ENCODE measurements at places on chromosomes 13 and 19.

DNA sequence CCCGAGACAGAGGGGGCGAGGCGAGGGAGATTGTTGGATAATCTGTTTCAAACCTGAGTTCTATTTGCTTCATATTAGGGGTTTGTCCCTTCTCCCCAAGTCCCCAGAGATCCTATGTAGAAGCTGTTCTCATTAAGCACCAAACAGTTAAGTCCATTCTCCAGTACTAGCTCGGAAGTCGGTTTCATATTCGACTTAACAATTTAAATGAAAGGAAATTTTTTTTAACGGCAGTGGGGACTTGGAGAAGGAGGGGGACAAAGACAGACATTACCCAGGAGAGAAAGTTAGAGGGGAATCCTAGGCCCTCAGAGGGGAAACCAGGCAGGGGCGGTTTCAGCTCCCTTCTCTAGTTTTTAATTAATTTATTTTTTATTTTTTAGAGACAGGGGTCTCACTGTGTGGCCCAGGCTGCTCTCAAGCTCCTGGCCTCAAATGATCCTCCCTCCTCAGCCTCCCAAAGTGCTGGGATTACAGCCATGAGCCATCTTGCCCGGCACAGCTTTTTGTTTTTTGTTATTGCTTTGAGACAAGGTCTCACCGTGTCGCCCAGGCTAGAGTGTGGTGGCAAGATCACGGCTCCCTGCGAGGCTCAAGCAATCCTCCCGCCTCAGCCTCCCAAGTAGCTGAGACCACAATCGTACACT lies 13.7 kb upstream of the TLE2 start:
- no peak for DNase-seq

- DNase-seq, result no peak
Observed at GRCh38 chr19:7618348-7618747, 11.0 kb downstream of the XAB2 start.

DNA sequence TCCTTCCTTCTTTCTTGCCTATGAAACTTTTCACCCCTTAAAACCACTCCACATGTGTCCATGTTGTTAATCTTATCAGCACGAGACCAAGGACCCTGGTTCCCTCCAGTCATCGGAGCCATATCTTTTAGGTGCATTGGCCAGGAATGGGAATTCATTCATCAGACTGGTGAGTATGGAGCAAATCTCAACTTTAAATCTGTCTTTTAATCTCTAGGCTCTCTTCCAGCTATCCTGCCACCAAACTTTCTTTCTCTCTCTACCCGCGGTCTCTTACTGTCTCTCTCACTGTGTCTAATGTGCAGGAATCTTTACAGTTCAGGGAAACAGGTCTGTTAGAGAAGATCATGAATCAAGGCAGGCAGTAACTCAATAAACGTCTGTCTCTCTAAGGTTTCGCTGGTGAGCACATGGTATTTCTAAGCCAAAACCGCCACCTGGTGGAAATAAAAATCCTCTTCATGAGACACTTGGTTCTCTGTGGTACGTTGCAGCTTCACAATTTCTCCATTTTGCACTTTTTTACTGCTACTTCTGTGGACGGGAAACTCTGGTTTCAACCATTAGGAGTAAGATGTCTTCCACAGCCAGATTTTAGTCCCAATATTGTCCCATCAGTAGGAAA lies 16.1 kb downstream of the LGALS16 start:
- DNase-seq, result peak; percentile 28

DNA sequence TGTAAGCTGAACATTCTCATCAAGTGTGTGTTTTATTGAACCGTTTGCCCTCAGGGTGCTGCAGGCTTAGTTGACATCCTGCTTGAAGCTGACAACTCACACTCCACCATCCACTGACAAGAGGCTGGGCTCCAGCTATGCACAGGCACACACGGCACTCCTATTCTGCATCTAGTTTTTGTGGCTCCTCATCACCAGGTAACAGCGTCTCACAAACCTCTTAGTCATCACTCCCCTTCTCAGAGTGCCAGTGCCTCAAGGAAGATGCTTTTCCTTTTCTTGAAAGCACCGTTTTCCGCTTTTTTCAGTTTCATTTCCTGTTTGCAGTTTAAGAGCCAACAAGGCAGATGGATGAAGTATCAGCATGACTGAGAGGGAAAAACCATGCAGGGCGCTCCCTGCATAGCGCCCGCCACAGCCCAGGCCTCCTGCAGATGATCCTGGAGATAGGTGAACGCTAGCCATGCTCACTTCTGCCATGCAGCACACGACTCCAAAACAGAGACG lies 491.2 kb downstream of the COG6 start:
- DNase-seq, result no peak

- no peak for DNase-seq
Observed at GRCh38 chr13:99657848-99658260, 156.6 kb downstream of the TM9SF2 start.

- no peak for DNase-seq
Observed at GRCh38 chr13:38635030-38635429, 51.8 kb upstream of the FREM2 start.

DNA sequence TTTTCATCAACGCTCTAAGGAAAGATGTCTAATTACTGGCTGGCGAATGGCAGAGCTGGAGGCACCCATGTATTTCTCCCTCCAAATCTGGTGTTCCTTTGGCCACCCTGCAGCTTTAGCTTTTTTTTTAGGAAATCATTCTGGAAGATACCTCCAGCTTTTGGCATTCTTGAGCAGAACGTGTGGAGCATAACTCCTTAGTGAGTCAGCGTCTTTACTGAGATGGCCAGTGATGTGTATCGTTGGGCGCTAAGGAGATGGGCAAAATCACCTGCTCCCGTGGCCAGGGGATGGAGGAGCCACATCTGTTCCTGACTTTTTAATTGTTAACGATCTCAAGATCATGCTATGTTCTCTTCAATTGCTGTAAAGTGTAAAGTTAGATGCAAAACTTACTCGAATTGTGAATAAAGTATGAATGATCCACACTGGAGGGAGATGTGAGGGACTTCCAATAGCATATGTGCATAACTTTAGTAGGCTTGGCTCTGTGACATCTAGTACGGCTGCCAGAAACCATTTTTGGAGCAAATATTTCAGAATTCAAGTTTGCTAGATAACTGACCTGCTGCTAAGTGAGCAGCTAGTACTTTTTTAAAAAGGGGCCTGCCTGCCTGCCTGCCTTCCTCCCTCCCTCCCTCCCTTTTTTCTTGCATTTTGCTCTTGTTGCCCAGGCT lies 24.4 kb upstream of the C1QTNF9 start:
- no peak for DNase-seq

- DNase-seq, result no peak
Observed at GRCh38 chr19:49853852-49854377, 3.0 kb downstream of the PTOV1 start.

- no peak for DNase-seq
Observed at GRCh38 chr13:23654111-23655110, 84.2 kb downstream of the TNFRSF19 start.

DNA sequence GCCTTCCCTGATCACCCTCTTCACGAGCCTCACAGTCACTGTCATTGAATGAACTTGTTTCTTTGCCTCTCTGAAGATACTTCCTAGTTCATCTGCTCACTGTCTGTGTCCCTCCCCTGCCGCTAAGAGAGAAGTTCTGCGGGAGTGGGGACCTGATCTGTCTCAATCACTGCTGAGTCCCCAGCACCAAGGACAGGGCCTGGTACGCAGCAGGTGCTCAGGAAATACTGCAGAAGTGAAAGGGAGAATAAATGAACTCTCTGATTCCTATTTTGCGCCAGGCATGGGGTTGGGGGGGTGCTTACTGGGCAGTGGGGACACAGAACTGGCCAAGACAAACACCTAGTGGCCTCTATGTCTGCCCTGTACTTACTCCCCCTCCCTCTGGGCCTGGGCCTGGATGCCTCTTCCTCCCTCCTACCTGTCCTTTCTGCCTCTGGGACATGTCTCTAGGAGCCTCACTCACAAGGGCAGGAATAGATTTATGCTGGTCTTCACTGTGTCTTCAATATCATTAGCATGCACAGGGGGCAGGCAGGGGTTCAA lies 17.5 kb downstream of the FCGBP start:
- DNase-seq, result no peak

DNA sequence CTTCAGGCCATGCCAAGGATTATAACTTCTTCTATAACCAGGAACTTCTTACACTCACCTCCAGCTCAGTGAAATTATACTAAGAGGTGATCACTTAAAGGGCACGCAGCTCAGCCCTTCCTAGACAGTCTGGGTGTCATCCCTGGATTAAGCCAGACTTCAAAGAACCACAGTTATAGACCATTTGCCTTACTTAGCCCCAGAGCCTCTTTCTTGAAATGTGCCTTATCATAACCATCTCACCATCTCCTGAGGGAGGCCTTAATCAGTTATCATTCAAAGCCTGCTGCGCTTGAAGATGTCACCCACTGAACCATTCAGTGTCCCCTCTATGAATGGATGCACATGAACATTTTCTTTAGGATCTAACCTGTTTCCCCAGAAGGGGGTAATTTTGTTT lies 10.1 kb upstream of the DHRS12 start:
- no peak for DNase-seq

- no peak for DNase-seq
Observed at GRCh38 chr19:55461974-55462626, 658 bp upstream of the ISOC2 start.

DNA sequence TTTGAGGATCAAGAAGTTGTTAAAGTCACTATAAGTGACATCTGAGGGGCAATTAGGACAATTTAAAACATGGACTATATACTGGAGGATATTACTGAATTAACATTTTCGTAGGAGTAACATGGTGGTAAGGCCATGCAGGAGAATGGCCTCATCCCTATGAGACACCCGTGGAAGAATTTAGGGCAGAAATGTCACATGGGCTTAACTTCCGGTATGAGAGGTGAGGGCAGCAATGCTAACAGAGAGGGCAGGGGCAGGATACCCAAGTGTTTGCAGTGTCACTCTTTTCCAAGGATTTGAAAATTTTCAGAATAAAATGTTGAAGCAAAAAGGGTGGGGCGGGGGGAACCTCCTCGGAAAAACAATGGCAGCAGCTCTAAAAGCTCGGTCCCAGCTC lies 23.6 kb downstream of the RANBP3 start:
- no peak for DNase-seq

DNA sequence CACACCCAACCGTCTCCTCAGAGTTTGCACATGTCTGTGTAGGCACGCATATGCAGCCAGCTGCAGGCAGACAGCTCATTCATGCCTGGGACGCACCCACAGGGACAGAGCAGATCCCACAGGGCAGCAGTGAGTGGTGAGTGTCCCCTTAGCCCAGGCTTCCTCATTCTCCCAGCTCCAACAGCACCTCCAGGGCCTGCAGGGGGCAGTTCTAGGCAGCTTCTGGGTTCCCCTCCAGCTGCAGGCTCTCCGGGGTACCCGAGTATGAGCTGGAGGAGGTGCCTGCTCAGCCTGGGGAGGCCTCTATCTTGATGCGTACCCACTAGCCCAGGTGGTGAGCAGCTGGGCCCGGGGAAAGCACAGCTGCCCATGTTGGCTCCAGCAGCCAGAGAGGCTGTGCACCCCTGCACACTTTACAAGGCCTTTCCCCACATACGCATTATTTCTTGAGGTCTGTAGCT lies 1.3 kb upstream of the SHANK1 start:
- no peak for DNase-seq

- DNase-seq, result no peak
Observed at GRCh38 chr13:80591976-80592740, 251.2 kb upstream of the SPRY2 start.

- DNase-seq, result no peak
Observed at GRCh38 chr13:31172001-31172400, 10.3 kb upstream of the HSPH1 start.

- no peak for DNase-seq
Observed at GRCh38 chr19:1813192-1814182, 1.4 kb upstream of the ATP8B3 start.

DNA sequence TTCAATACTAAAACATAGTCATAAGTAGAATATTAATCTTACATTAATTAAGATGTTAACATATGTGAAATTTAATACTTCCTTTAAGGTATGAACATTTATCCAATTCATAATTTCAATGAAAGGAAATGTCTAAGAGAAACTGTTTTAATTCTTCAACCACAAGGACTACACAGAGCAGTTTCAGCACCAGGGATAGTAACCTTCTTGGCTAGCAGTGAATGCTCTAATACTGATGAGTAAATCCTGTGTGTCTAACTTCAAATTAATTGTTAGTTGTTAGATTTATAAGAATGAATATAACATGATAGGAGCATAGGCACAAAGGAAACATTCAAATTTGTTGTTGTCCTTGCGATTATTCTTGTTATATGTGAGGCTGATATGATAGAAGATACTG lies 15.6 kb upstream of the NBEA start:
- DNase-seq, result no peak

DNA sequence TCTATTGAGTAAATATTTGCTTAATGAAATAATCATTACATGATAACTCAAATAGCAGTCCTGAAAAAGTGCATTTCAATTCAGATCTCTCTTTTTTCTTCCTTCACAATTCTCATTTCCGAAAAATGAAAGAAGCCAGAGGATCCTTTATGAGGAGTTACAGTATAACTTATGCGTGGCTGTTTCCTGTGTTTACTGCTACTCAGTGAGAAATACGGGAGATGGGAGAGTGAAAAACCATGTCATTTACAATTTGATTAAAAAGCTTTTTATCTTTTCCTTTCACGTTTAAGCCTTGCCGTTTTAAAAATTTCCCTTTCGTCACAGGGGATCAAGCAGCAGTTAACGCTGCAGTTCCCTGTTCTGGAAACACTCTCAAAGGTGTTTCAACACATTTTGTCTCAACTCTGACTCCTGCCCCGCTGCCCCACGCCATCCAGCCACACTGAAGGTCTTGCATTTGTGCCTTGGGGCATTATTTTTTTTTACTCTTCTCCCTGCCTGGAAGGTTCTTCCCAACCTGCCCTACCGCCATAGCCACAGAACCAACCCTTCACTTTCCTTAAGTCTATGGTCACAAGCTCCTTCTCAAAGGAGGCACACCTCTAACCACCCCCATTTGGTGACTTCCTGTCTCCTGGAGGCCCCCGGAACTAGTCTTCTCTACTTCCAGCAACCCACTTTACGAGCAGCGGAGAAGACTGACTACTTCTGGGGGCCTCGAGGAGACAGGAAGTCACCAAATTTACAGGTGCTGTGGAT lies 17.0 kb downstream of the KL start:
- no peak for DNase-seq

DNA sequence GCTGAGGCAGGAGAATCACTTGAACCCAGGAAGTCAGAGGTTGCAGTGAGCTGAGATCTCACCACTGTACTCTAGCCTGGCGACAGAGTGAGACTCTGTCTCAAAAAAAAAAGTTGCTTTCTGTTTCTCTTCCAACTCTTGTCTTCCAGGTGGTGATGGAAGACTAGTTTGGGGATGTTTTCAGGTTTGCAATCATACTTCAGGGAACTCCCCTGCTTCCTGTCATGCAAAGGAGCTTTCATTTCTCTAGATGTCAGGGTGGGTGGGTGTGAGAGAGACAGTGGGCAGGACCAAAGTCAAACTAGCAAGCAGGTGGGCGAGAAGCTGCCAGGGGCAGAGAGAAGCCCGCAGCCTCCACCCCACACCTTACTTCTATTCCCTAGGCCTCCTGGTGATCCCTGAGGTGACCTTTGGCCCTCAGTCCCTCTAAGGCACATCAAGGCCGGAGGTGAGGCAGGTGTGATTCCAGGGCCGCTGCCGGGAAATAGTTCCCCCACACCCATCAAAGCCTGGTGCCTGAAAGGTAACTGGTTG lies 25.7 kb downstream of the CCNE1 start:
- DNase-seq, result no peak

GRCh38 chr19:41688098-41688497 lies at the start of gene CEACAM7:
Gene CEACAM7, minus strand, starts transcription at chr19:41688270. Its CDS starts 105 bp downstream, at chr19:41688165.
- no peak for DNase-seq
